Esophagus squamous epithelium (tissue), 5 donors: ENCODE measurements at places on chromosomes 1 and 21.

GRCh38 chr1:17883136-17883535, 128.0 kb downstream of the ACTL8 start:
- H3K4me1 ChIP-seq = no peaks in the 10 kb centered on the region
- no peaks in the 10 kb centered on the region for H3K27me3 ChIP-seq
- no peak overlapping the region for H3K4me3 ChIP-seq

GRCh38 chr1:190942475-190942874, 464.8 kb upstream of the BRINP3 start:
- no peaks in the 10 kb centered on the region for H3K36me3 ChIP-seq
- H3K4me3 ChIP-seq = no peak overlapping the region
- DNase-seq = no peak
- H3K4me1 ChIP-seq = no peaks in the 10 kb centered on the region

GRCh38 chr1:52288286-52288685, 77.7 kb downstream of the CC2D1B start:
- no peaks in the 10 kb centered on the region for H3K4me1 ChIP-seq
- no peak for DNase-seq
- no peaks in the 10 kb centered on the region for H3K27me3 ChIP-seq
- no peak overlapping the region for H3K4me3 ChIP-seq
- no peaks in the 10 kb centered on the region for H3K36me3 ChIP-seq

GRCh38 chr1:209012443-209013196, 570.9 kb upstream of the CAMK1G start:
- no peaks in the 10 kb centered on the region for H3K27me3 ChIP-seq
- H3K36me3 ChIP-seq = no peaks in the 10 kb centered on the region
- no peak overlapping the region for H3K27ac ChIP-seq
- no peak overlapping the region for H3K4me3 ChIP-seq

DNA sequence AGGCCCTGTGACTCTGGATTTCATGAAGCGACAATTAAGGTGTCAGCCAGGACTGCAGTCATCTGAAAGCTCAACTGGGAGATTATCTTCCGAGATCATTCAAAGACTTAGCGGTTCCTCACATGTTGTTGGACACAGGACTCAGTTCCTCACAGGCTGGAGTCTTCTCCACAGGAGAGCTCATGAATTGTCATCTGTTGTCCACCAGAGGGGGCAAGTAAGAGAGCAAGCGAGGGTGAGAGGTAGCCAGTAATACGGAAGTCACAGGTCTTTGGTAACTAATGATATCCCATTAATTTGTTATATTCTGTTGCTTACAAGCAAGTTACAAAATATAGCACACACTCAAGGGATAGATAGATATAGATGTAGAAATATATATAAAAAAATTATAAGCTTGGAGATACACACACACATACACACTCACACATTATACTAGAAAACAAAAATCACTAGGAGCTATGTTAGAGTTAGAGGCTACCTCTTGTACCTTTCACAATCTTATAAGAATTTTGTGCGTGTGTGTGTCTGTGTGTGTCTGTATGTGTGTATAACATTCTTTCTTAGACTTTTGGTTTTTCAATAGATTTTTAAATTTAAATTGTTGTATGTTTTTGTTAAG, 1695.3 kb downstream of the BRINP3 start:
- H3K27me3 ChIP-seq = no peaks in the 10 kb centered on the region
- no peaks in the 10 kb centered on the region for H3K36me3 ChIP-seq
- DNase-seq = no peak
- no peak overlapping the region for H3K4me3 ChIP-seq
- H3K4me1 ChIP-seq = no peaks in the 10 kb centered on the region
- H3K27ac ChIP-seq = no peak overlapping the region

GRCh38 chr21:42311816-42312625, 3.2 kb downstream of the TFF3 start:
- H3K4me3 ChIP-seq = no peak overlapping the region
- no peaks in the 10 kb centered on the region for H3K36me3 ChIP-seq
- peaks cover 19% of the 10 kb centered on the region for H3K4me1 ChIP-seq
- DNase-seq = no peak
- H3K27me3 ChIP-seq = no peaks in the 10 kb centered on the region

DNA sequence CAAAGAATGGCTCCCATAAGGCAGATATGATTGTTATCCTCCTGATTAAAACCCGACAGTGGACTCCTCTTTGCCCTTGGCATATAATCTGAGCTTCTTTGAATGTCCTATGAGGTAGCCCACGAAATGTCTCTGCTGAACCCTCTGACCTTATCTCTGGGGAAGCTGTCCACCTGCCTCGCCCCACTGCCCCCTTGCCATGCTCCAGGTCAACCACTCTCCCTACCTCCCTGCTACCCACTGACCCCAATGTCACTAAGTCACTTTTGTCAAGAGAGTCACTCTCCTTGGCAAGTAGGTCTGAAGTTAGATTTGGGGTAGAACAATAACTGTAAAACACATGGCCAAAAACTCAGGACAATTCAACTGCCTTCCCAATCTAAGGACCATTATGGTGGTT, 54.5 kb downstream of the UTP25 start:
- H3K4me3 ChIP-seq = no peak overlapping the region
- H3K36me3 ChIP-seq = no peaks in the 10 kb centered on the region
- no peak overlapping the region for H3K27ac ChIP-seq
- H3K27me3 ChIP-seq = no peaks in the 10 kb centered on the region
- no peaks in the 10 kb centered on the region for H3K4me1 ChIP-seq
- DNase-seq = no peak

DNA sequence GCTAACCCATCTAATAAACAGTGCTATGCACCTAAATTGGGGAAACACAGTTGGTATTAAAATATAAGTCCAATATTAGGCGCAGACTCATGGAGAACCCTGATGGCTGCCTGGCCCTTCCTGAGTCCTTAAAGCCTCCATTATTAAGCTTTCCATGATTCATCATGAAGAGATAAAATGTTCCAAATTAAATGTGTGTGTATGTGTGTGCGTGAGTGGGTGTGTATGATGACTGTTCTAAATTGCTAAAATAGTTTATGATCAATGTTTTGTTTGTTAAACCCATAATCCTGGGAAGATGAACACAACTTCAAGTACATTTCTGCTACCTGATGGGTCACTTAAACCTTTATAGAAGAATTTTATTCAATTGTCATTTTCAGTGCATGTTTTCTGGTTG, 6.3 kb upstream of the RBBP5 start:
- no peak for DNase-seq
- H3K27ac ChIP-seq = no peak overlapping the region
- H3K27me3 ChIP-seq = no peaks in the 10 kb centered on the region
- peaks cover under 1% of the 10 kb centered on the region for H3K4me1 ChIP-seq
- no peak overlapping the region for H3K4me3 ChIP-seq

DNA sequence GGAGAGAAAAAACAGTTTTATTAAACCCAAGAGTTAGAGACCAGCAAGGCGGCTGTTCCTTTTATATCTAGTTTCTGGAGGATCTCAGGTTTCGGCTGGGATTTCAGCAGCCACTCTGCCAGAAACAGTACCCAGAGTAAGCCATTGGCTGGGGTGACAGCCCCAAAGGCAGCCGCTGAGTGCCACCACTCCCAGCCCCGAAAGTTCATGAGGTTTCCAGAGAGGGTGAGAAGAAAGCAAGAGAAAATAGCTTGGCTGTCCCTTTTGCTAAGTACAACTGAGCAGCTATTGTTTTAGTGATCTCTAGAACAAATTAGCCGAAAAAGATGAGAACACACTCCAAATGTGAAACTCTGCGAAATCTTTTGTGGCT, 1.2 kb downstream of the SH3BGR start:
- H3K4me1 ChIP-seq = no peaks in the 10 kb centered on the region
- DNase-seq = no peak
- H3K27ac ChIP-seq = no peak overlapping the region
- H3K4me3 ChIP-seq = peak overlapping the region; percentile 31

DNA sequence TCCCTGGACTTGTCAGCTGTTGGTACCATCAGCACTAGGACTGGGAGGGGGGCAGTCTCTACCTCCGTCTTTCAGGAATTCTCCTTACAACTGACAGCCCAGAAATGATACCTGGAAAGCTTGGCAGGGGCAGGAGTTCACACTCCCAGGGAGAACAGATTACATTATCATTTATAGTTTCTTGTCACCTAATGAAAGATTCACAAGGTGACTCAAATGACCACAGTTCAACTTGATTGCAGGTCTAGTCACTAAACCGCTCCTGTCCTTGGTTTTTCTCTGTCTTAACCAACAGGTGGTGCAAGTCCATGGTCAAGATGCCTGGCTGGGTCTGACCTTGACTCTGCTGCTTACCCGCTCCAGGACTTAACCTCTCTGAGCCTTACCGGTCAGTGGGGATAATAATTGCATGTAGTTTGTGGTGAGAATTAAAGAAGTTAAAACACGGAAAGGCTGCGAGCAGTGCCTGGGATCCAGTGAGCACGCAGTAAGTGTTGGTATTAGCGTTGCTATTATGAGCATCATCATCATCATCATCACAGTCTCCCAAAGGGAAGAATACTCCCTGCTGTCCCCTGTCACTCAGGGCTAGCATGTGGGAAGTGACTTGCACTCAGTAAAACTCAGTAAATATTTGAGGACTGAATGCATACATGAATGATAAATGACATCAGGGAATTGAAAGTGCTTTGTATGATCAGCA, 125.3 kb upstream of the CD34 start:
- no peak for DNase-seq
- H3K4me1 ChIP-seq = peaks cover 8% of the 10 kb centered on the region
- no peaks in the 10 kb centered on the region for H3K27me3 ChIP-seq
- peaks cover 28% of the 10 kb centered on the region for H3K36me3 ChIP-seq
- no peak overlapping the region for H3K4me3 ChIP-seq

GRCh38 chr1:45337630-45338325, 2.2 kb upstream of the TOE1 start:
- H3K27ac ChIP-seq = no peak overlapping the region
- peaks cover 11% of the 10 kb centered on the region for H3K36me3 ChIP-seq
- H3K4me1 ChIP-seq = peaks cover 51% of the 10 kb centered on the region
- no peak for DNase-seq

DNA sequence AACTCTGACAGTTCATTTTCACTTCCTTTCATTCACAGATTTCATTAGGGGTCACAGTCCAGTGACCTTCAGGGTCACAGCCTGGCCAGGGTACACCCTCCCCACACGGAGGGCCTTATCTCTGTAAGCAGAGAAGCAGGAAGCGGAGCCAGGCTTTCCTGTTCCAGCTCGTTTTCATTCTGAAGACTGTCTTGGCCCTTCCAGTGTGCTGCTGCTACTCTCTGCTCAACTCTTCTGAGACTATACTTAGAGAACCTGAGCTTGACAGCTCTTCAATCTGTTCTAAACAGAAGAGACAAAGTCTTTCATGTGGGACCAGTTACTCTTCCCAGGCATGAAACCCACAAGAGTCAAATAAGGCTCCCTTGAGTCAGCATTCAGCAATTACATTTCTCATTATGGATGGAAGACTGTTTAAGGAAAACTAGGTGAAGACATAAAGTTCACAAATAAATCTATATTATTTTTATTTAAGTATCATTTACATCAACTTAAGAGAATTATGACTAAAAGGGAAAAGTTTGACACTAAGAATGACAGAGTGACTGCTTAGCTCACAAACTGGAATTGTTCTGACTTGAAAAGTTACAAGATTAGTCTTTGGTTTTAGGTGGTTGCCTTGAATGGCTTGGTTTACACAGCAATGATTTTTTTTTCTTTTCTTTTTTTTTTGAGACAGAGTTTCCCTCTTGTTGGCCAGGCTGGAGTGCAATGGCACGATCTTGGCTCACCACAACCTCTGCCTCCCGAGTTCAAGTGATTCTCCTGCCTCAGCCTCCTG, 4.8 kb upstream of the TDRD10 start:
- no peak overlapping the region for H3K4me3 ChIP-seq
- DNase-seq = no peak
- H3K27me3 ChIP-seq = no peaks in the 10 kb centered on the region
- no peak overlapping the region for H3K27ac ChIP-seq

DNA sequence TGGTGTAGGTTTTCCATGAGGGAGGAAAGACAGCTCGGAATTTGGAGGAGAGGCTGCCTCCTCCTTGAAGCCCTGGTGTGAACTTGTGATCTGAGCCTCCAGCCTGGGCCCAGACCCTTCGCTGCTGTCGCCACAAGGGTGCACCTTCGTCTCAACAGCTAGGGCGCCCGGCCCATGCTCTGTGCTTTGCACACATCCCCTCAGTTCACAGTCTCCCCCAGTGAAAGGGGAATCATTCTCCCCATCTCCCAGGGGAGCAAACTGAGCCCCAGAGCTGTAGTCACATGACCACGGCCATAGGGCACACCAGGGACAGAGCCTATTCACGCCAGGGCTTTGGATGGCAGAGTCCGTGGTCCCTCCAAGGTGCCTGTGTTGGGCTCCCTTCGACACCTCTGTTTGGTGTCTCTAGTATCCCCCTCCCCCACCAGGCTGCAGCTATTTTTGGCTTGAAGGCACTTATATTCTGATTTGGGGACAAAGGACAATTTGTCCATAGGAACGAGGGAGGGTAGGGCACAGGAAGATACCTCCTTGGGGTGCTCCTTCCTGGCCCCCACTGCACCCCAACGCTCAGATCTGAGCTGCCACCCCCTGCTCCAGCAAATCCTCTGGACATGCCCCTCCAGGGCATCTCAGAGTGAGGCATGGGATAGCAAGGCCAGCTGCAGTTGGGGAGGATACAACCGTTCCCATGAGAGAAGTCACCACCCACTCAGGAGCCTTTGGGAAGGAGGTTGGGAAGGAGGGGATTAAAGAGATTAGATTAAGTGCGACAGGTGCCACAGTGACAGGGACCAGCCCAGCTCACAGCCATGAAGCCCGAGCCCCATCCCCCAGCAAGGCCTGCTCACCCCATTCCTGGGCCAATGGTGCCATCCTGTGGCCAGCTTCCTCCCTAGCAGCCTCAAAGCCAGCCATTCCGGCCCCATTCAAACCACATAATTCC, 15.7 kb downstream of the MATN1 start:
- no peak overlapping the region for H3K27ac ChIP-seq
- DNase-seq = no peak
- peaks cover 6% of the 10 kb centered on the region for H3K4me1 ChIP-seq
- no peaks in the 10 kb centered on the region for H3K36me3 ChIP-seq

- no peaks in the 10 kb centered on the region for H3K36me3 ChIP-seq
- no peak overlapping the region for H3K4me3 ChIP-seq
- no peak overlapping the region for H3K27ac ChIP-seq
- no peaks in the 10 kb centered on the region for H3K4me1 ChIP-seq
Observed at GRCh38 chr1:30253361-30253760, 470.0 kb downstream of the MATN1 start.

DNA sequence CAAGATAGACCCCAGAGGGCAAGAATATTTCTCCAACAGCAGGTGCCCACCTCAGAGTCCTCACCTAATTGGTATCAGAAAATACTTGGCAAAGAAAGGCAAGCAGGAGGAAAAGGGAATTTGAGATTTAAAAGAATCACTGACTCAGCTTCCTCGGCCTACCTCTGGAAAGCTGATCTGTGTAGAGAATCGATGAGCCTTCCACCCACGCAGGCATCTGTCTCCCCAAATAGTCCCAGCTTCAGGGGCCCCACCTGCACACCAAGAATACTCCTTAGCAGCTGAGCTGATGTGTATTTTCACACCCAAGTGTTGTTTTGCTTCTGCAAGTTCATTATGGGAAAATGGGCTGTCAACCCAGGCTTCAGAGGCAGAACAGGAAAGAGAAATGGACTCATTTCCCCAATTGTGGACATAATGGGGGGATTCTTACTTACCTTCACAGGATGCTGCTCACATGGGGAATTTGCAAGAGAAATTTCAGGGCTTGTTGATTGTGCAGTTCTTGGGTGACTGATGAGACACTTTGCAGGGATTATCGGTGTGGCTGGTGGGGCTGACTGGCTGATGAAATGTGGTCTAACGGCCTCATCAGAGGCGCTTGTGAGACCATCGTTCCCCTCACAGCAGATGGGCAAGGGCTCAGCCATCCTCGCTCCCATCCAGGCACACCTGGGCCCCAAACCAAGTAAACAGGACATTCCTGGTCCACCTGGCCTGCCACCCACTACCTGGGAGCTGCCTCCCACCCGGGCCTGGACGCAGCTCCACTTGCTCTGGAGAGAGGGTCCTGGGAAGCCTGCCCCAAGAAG, 436.3 kb downstream of the PTPRU start:
- H3K27ac ChIP-seq = no peak overlapping the region
- no peaks in the 10 kb centered on the region for H3K27me3 ChIP-seq
- no peak overlapping the region for H3K4me3 ChIP-seq
- DNase-seq = no peak
- no peaks in the 10 kb centered on the region for H3K36me3 ChIP-seq
